ENCODE measurements at places on chromosomes 5 and 9.

- no peak for DNase-seq
These were observed 43.0 kb downstream of the SFXN1 start for GRCh38 chr5:175521313-175521833.

- DNase-seq, result no peak
These were observed 93.7 kb downstream of the ARHGAP26 start for GRCh38 chr5:142863856-142864255.

- no peak for DNase-seq
These were observed 38.3 kb downstream of the FAM78A start for GRCh38 chr9:131237931-131238401.

- no peak for DNase-seq
These were observed 582.6 kb downstream of the CETN3 start for GRCh38 chr5:89826938-89827337.

DNA sequence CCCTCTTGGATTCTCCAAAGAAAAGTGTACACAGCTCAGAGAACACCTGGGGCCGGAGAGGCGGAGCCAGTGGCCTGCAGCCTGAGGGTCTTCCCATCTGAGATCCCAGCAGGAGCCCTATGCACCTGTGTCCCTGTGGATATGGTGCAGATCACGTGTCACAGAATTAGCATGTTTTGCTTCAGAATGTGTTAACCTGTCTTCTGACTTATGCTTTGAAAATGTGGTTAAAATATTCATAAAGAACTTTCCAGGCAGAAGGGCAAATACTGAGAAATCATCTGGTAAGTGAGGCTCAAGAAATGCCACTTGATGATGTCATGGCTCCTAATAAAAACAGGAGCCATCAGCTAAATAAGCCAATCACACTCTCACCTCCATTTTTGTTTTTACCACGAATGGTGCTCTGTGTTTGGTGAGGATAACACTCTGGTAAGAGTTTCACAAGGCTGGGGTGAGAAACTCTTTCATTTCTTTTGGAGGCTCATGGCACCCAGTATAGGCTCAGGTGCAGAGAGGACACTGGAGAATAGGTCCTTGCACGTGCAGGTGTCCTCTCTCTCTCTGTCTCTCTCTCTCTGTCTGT lies 279.8 kb downstream of the FSTL4 start:
- no peak for DNase-seq

GRCh38 chr5:55855509-55855908 lies 4.4 kb downstream of the IL31RA start:
- DNase-seq, result no peak

- DNase-seq, result no peak
These were observed 883 bp upstream of the RNF145 start for GRCh38 chr5:159210210-159210661.

- DNase-seq, result no peak
These were observed 9.8 kb upstream of the PRRX2 start for GRCh38 chr9:129655696-129656095.

DNA sequence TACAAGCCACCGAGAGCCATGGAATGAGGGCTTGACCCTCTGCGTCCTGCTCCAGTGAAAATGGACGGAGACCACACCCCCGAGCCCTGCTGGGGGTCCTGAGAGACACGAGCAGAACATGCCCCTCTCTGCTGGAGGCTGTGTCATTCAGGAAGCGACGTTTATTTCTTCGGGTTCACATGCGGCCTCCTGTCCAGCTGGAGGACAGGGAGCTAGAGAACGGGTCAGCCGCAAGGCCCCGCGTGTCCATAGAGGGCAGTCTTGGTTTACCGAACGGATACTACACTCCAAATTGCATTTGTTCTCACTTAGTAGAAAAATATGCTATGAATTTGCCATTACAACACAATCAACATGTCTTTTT lies 36.1 kb downstream of the MRPL36 start:
- peak; percentile 68 for DNase-seq

- DNase-seq, result no peak
These were observed 251.6 kb upstream of the PTGER4 start for GRCh38 chr5:40428126-40428525.

DNA sequence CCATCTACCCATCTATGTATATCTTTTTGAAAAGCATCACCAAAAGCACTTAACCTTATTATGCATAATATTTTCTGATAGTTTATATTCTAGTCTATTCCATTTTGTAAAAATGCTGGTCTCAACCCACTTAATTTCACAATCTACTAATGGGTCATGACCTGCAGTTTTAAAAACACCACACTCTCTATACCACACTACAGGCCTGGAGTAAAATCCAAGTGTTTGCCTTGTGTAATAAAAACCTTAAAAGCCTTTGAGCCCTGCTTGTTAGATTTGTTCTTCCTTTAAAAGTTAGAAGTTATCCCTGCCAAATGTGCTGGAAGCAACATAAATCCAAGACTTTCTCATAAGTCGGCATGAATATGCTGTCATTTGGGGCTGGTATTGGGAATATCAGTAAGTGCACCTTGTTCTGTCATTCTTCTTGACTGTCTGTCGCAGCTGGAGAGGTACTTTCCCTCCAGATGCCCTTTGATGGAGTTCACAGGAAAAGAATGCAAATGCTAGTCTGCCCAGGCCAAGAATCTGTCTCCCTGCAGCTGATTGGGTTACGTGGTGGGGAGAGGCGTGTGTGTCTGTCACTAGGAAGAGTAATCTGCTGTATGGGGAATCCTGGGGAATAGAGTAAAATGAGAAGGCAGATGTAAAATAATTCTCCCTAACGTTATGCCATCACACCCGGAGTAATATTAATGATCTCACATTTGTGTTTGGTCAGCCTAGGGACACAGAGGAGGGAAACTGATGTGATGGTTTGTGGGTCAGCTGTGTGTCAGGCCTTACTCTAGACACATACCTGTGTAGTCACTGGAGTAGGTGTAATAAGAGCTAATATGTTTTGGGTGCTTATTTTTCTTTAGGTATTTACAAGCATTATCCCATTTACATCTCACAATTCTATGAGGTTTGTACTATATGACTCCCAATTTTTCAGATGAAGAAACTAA lies 79.4 kb downstream of the ZNF366 start:
- no peak for DNase-seq

DNA sequence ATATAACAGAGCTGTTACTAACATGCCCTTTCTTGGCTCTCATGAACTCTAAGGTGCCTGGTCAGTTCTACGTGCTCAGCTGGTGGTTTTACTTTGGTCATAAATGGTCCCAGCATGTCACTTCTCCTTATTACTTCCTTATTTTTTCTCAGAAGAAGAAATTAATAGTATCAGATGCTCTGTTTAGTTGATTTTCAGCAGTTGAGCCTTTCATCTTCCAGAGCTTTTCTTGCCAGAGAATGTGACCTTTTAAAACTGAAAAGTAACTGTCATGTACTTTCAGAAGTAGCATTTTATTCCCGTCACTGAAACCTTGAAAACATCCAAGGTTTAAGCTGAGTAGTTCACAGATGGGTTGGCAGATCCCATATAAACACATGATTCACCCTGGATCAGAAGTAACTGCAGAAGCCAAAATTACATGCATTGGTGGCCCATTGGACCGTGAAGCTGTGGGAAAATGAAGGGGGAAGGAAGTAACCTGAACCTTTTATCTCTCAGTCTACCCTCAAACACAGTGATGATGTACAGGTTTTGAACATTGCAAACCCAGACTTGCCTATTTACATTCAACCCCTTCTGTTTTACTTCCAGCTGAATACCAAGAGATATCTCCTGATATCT lies 50.5 kb downstream of the HACD4 start:
- DNase-seq, result no peak

GRCh38 chr9:128979111-128979510 lies 31.6 kb downstream of the NUP188 start:
- DNase-seq, result no peak

DNA sequence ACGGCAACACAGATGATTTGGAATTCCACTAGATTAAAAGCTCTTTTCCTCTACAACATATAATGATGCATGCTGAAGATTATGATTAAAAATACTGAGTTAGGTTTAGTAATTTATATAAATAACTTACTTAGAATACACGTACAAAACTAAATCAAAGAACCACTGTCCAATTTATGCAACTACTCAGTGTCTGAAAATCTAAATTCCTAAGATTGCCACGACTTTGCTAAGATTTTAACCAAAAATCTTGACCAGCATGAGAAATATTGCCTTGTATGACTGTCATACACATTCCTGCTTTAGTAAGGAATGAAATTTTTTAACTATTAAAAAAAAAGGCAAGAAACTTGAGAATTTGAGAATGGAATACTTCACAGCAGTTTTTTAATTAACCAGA lies 292.4 kb downstream of the ZNF608 start:
- no peak for DNase-seq

GRCh38 chr9:113879318-113879717 lies 3.2 kb downstream of the ZNF618 start:
- no peak for DNase-seq

- no peak for DNase-seq
These were observed 20.7 kb upstream of the MGAT1 start for GRCh38 chr5:180823346-180823745.

GRCh38 chr5:149853331-149853648 lies 91.3 kb downstream of the PDE6A start:
- no peak for DNase-seq

- DNase-seq, result peak; percentile 22
These were observed 107.0 kb downstream of the TRIO start for GRCh38 chr5:14250084-14250695.

DNA sequence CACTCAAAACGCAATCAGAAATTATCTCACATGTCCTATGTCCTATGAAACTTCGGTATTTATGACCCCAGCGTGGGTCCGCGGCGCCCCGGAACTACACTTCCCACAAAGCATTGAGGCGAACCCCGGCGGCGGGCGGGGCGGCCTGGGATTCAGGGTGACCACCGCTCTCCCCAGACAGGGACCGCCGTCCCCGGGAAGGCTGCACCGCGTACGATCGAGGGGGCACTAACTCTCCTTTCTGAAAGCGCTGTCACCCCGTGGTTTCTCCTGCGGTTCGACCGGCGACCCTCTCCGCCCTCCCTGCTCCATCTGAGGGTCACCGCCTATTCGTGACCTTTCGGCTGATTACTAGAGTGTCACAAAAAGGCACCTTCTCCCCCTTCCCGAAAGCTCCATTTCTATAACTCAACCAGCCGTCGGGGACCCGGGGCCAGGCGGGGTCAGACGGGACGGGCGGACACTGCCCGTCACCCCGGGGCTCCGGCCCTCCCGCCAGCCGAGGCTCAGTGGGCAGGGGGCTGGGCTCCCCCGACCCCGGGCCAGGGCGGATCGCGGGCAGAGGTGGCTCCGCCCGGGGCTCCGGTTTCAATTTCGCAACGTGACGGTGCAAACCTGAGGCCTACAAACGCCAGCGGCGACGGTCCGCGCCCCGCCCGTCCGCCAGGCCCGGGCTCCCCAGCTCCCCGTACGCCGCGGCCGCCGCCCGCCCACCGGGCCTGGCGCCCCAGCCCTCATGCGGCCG lies 1.3 kb downstream of the ECPAS start:
- peak; percentile 80 for DNase-seq

DNA sequence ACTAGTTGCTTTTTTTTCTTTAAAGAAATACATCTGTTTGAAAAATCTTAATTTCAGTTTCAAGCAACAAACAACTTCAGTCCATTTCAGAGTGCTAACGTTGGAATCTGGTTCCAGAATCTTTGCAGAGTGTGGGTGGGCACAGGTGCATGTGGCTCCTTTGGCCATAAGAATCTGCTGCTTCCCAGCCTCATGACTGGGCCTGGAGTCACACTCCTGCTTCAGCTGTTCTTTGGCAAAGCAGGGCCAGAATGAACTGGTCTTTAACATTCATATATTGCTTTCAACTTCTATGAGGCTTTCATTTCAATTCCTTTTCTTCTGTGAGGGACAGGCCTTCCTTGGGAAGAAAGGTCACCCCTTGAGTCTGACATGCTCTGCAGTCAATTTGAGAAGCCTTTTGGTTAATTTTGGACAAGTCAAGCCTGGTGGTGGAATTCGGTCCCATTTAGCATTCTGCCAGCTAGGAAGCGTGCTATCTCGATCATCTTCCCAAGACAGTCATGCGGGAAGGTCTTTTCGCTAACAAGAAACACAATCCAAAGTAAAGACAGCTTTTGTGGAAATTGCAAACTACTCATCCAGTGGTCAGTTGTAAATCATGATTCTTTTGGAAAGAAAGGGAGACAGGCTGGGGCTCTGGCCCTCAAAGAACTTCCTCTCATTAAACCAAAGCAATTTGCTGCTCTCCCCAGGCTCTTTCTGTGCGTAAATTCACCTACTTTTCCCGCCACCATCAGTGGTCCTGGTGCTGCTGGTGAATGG lies 55.2 kb downstream of the SLC1A3 start:
- no peak for DNase-seq

GRCh38 chr5:40983781-40984180 lies 74.5 kb downstream of the C7 start:
- DNase-seq, result no peak

GRCh38 chr9:130372057-130372456 lies 72.7 kb upstream of the ASS1 start:
- DNase-seq, result no peak

- DNase-seq, result no peak
These were observed 285.1 kb upstream of the CDH6 start for GRCh38 chr5:30908356-30908755.

- no peak for DNase-seq
These were observed 128.4 kb downstream of the TTC39B start for GRCh38 chr9:15178631-15179030.

GRCh38 chr9:36779582-36779981 lies 206.9 kb downstream of the MELK start:
- no peak for DNase-seq

- DNase-seq, result no peak
These were observed 31.1 kb upstream of the GAS1 start for GRCh38 chr9:86978413-86978812.

DNA sequence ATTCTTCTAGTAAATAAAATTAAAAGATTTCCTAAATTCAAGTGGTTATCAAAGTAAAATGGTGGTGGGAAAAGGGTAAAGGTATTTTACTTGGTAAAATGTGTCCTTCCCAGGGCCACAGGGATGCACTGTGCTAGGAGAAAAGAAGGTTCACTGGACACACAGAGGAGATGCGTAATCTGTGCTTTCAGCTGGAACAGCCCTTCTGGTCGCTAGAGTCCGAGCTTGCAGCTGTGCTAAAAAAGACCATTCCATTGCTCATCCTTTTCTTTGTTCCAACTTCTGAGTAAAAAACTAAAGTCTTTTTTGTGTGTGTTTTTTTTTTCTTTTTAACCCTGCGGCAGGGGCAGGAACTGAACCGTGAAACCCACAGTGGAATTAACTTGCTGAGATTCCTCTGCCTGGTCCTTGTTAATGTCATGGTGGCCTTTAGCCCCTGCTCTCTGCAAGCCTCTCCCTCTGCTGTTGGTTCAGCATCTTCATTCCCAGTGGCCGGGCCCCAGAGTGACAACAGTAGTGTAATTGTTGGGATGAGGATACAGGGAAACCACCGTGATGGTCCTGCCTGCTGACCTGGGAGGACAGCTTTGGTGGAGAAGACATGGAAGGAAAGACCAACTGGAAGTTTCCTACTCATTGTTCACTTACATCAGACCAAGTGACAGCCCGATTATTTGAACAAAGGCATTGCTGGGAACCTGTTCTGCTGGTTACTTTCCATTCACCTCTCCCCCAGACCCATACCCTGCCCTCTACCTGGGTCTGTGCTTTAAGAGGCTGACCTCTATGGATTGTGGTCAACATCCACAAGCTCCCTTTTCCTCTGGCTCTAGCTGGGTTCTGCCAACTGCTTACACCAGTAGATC lies 31.9 kb upstream of the FSTL4 start:
- no peak for DNase-seq
